Kidney capillary endothelial cell (primary cell): ENCODE measurements at places on chromosomes 13 and 19.
A peak's percentile ranks its signal among the peaks of the same experiment; 100 is the strongest.

GRCh38 chr13:50334944-50335343 is 319.7 kb downstream of the KCNRG start:
- no peak for DNase-seq

- no peak for DNase-seq
Measured at GRCh38 chr13:28628241-28628640, 30.7 kb upstream of the POMP start.

GRCh38 chr19:17112271-17112670 is 36.7 kb downstream of the MYO9B start:
- DNase-seq = no peak

DNA sequence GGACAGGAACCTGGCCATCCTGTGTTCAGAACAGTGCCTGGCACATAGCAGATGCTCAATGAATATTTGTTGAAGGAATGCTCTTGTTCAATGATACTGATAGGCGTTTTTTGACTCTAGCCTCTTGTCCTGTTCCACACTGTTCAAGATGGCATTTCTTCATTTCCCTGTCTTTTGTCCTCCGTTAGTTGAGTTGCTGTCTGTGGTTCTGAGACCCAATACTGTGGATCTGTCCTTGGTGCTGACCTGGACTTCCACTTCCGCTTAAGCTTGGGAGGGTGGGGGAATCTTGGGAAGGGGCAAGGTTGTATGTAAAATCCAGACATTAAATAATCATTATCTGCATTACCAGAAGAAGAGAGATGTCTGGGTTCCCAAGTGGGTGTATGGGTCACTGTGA is 8.3 kb upstream of the KCNN4 start:
- DNase-seq = peak; percentile 38

- DNase-seq = no peak
Measured at GRCh38 chr19:14940266-14940665, 1.0 kb upstream of the OR7C2 start.

DNA sequence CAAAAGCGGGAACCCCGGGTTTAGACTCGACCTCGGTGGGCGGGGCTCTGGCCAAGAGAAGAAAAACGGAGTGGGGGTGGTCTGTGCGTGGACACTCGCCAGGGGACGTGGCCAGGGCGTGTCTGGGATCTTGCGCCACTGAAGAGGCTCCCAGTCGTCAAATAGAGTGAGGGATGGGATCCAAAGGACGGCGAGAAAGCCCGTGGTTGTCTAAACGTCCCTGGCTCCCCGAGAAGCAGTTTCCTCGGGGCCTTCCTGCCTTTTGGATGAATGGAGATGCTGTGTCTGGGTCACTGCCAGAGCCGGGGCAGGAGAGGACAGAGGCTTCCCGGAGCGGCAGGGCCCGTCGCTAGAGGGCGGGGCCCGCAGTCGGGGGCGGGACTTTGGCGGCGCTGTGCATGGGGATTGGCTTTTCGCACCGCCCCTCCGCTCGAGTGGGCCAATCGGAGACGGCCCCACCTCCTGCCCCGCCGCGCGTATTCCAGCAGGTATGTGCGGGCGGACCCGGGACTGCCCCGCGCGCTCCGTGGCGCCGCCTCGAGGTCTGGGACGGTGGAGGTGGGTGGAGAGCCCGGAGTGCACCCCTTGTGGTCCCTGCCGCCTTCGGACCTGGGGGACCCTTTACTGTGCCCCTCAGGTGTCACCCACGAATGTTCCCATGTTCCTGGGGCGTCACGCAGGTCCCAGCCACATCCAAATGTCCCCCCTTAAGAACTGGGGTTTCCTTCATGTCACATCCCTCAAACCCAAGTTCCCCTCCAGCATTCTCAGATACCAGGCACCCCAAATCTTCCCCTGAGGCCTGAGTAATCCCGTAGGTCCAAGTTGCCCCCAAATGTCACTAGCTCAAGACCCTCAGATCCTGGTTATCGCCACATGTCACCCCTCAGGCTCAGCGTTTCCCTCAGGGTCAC is 38.3 kb downstream of the ZSWIM4 start:
- peak; percentile 75 for DNase-seq

GRCh38 chr19:29685326-29685725 is 20.1 kb downstream of the PLEKHF1 start:
- no peak for DNase-seq

- DNase-seq = no peak
Measured at GRCh38 chr13:114118086-114118485, 14.3 kb downstream of the RASA3 start.

DNA sequence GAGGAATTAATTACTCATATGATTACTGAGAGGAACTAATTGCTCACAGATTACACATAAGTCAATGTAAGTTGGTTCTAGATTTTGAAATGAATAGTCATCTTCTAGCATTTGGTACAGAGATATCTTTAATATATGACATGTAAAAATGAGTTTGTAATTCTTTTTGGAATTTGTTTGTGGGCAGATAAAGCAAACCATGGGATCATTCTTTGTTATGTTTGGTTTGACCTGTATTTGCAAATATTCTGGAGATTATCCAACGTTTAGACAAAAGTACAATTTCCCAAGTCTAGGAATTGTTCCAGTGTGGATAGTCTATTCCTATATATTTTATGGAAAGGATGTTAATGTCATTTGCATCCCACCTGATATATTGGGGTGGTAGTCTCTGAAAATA is 309.6 kb upstream of the EDNRB start:
- DNase-seq = no peak

GRCh38 chr19:17078036-17078919 is 2.7 kb downstream of the MYO9B start:
- DNase-seq = no peak

DNA sequence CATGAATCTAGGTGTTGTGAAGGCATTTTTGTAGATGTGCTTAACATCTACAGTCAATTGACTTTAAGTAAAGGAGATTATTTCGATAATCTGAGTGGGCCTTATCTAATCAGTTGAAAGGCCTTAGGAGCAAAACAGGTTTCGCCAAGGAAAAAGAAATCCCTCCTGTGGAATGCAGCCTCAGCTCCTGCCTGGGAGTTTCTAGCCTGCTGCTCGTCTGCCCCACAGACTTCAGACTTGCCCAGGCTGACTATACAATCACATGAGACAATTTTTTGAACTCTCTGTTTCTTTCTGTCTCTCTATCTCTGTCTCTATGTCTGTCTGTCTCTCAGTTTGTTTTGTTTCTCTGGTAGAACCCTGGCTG is 312.5 kb downstream of the OLFM4 start:
- no peak for DNase-seq

GRCh38 chr19:1825909-1826556 is 14.0 kb upstream of the ATP8B3 start:
- DNase-seq = peak; percentile 52

DNA sequence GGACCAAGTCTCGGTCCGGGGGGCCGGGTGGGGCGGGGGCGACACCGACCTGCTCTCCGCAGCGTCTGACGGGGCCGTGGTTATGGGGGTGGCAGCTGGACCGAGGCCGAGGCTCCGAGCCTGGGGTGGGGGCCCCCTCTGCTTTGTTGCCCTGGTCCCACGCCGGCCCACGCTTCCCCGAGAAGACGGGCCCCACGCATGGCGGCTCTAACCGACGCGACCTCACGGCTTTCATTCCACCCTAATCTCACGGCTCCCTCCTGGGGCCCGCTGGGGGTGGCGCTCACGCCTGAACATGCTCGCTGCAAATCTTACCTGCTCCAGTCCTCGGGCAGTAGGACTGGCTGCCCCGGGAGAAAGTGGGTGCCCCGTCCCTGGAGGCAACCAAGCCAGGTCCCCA is 14.8 kb upstream of the MISP start:
- no peak for DNase-seq

GRCh38 chr19:53982001-53982451 is 9.4 kb upstream of the CACNG6 start:
- peak; percentile 34 for DNase-seq

GRCh38 chr13:113744197-113745000 is 14.6 kb upstream of the TMEM255B start:
- DNase-seq = no peak
